ENCODE measurements at places on chromosomes 1 and 21.

- DNase-seq, result no peak
Measured at GRCh38 chr1:200415789-200416593, 6.2 kb upstream of the ZNF281 start.

- no peak for DNase-seq
Measured at GRCh38 chr1:151593730-151594129, 18.1 kb upstream of the SNX27 start.

DNA sequence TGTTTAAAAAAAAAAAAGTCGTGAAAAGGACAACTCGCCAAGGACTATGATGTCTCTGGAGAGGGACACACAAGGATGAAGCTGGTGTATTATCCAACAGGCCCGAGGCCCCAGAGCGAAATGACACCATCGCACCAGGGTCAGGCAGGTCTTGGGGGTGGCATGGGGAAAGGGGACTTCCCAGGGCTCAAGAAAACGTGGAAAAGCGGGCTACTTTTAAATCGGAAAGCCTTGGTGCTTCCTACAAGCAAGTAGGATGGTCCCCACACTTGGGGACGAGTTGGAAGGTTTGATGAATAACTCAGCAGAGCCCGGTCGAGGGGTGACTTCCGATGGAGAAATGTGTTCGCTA lies 505 bp upstream of the GNPAT start:
- no peak for DNase-seq

DNA sequence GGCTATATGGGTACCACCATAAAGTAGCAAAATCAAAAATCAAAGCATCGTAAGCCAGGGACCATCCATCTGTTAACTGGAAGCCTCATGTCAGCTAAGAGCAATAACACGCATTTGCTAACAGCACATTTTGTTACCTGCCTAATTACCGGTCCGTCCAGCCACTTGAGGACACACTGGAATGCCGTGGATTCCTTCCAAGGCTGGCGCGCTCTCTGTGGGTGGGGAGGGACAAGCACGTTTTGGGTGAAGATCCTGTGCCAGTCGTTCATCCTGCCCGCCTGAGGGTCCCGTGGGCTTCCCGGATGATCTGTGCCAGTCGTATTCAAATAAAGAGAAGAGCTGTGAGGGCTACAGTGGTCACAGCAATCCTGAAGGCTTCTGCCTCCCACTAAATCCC lies 6.2 kb downstream of the NPHP4 start:
- no peak for DNase-seq

DNA sequence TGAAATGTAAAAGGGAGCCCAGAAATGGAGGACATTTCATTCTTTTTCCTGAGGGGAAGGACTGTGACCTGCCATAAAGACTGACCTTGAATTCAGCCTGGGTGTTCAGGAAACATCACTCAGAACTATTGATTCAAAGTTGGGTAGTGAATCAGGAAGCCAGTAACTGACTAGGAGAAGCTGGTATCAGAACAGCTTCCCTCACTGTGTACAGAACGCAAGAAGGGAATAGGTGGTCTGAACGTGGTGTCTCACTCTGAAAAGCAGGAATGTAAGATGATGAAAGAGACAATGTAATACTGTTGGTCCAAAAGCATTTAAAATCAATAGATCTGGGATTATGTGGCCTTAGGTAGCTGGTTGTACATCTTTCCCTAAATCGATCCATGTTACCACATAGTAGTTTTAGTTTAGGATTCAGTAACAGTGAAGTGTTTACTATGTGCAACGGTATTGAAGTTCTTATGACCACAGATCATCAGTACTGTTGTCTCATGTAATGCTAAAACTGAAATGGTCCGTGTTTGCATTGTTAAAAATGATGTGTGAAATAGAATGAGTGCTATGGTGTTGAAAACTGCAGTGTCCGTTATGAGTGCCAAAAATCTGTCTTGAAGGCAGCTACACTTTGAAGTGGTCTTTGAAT lies 2.9 kb downstream of the RGS2 start:
- no peak for DNase-seq

GRCh38 chr1:210736713-210737112 lies 397.2 kb downstream of the KCNH1 start:
- no peak for DNase-seq

GRCh38 chr1:110216844-110217444 lies 6.8 kb downstream of the KCNC4 start:
- no peak for DNase-seq

DNA sequence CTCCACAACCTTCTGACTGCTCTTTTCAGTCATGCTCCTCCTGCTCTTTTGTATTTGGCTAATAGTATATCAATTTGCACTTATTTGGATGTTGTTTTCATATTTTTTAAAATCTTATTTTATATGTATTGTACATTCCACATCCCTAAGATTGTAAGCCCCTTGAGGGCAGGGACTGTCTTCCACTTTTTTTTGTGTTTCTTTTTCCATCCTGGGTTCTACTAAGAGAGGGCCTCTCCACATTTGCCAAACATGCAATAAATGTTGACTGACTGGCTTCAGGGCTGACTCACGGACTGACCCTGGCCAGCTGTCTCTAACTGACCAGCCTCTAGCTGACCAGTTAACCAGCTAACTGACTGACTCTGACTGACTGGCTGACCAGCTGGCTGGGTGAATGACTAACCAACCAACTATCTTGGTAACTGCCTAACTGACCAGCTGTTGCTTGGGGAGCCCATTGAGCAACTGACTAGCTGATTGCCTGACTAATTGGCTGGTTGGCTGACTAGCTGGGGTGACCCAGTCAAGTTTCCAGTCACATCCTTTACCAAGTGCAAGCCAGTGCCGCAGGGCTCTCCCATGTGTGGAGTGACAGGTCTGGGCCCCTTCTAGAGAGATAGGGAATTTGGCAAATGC lies 16.1 kb downstream of the CSF1 start:
- no peak for DNase-seq

GRCh38 chr1:33719771-33720670 lies 143.9 kb upstream of the HMGB4 start:
- no peak for DNase-seq

DNA sequence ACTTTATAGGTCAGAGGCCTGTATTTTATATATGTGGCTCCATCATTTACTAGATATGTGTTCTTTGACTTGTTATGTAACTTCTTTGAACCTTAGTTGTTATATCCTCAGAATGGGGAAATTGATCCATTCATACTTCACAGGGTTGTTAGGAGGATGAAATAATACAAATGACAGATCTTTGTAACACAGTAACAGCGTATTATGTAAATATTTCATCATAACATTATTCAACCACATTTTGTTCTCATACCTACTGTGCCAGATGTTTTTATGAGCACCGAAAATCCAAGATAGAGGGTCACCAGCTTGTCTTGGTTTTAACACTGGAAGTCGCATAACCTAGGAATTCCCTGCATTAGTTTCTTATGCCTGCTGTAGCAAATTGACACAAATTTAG lies 3.3 kb downstream of the SUCO start:
- DNase-seq, result no peak

GRCh38 chr1:10914056-10914455 lies 98.4 kb upstream of the TARDBP start:
- no peak for DNase-seq

- DNase-seq, result no peak
Measured at GRCh38 chr1:119011706-119012105, 23.6 kb upstream of the TBX15 start.

- DNase-seq, result peak; percentile 69
Measured at GRCh38 chr1:110674337-110675059, at the start of gene KCNA3. Gene KCNA3 (minus strand): TSS chr1:110674940. CDS start chr1:110674809, 131 bp downstream.

DNA sequence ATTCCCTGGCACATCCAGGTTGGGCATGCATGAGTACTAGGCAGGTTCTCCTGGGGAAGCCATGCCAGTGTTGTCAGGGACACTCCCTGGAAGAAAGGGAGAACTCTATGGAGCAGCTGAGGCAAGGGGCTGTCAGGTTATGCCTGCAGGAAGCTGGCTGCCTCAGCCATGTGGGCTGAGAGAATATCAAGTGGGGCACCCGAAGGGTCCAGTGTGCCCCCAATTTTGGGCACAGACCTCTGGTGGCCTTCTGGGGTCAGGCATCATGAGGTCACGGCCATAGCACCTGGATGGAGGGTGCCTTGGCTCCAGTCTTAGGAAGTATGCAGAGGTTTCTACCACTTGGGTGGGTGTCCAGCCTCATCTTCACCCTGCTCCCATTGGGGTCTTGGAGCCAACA lies 2.6 kb downstream of the CSF3R start:
- no peak for DNase-seq

DNA sequence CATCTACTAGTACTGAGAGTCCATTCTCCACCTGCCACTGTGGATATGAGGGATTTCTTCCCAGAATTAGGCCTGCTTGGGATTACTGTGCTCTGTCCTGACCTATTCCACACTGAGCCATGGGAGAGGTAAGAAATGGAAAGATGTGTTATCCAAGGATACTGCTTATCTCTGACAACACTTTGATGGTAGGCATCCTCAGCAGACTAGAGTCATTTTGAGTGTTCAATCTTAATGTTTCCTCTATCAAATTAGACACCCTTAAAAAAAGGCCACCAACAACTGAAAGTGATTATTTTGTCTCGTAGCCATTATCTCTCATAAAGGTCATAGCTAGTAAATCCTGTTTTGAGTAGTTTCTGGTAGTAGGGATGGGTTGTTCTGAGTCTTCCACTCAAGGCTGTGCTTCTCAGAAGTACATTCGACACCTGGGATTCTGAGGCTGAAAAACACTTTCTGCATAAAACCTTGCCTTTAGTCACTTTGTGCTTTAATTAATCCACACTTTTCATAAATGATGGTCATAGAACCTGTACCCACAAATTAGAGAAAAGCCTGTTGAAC lies 8.8 kb downstream of the ATPAF1 start:
- no peak for DNase-seq

DNA sequence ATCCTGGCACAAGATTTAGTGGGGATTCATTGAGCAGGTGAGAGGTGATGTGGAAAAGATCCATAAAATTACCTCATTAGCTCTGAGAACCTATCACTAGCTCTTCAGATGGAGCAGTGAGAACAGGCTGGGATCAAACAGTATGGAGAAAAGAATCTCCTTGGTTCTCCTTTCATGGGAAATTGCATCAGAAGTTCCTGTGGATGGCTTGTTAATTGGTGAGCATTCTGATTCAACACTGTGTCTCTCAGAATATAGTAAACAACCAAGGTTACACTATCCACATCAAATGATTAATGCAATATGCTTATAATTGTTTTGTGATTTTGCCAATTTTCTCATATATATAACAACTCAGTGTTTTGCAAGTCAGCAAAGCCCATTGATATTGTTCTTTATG lies 8.3 kb upstream of the CD55 start:
- DNase-seq, result no peak

GRCh38 chr1:203331224-203331623 lies 19.7 kb downstream of the FMOD start:
- no peak for DNase-seq

- DNase-seq, result no peak
Measured at GRCh38 chr1:20371411-20371810, 80.7 kb downstream of the VWA5B1 start.

DNA sequence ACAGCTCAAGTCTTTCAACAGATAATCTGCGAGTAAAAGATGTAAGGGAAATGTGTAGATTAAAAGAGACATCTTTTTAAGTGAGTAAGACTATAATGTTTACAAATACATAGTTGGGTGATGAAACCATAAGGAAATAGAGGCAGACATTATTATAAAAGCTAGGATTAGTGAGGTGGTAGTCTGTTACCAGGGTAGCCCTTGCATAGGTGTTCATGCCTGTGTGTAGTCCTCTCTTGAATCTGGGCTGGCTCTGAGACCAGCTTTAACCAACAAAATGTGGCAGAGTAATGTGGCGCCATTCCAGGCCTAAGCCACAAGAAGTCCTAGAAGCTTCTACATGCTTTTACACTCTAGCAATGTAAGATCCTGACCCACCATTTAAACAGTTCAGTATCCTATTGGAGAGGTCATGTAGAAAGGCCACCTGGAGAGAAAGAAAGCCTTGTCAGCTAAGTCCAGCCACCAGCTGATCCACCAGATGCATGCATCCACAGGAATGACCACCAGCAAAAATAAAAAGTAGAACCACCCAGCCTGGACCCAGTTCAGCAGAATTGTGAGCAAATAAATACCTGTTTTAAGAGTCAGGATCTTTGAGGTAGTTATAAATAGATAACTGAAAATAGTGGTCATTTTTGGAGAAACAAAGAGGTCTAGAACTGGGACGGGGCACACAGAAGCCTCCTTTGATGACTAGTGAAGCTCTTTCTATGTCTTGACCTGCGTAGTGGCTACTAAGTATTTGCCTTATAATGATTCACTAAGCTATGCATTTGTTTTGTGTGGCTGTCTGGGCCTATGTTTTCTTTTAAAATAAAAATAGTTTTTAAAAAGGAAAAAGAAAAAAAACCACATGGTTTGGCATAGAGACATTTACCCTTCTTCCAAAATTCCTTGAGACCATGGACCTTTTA lies 8.1 kb downstream of the NIBAN1 start:
- DNase-seq, result no peak

DNA sequence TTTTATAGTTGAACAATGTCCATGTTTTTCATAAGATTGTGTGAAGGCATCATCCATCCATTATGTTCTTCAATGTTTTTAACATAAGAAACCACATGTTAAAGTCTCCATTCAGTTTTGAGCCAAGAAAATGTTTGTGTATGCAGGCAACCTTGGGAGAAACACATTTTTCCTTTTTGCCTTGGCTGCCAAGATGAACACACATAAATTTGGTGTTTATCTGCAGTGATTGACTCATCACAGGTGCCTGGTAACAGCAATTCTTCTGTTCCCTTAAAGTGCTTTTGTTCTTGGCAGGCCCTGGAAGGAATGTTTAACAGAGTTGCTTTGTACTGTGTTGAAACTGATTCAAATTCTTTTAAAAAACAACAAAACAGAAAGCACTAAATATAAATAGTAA lies 709.9 kb upstream of the ADGRL4 start:
- DNase-seq, result no peak

DNA sequence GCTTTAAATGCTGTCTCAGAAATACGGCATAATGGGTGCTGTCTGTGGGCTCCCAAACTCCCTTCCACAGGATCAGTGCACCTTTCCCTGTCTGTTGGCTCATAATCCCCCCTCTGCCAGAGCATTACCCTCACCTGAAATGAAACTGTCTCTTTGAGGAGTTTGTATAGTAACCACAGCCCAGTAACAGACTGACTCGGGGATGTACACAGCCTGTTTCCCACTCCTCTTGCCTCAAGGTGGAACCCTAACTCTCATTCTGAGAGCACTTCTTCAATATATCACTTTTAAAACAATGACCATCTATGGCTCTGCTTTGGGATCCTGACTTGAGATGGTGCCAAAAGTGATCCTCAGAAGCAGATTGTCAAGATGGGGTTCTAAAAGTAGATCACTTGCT lies 332.5 kb downstream of the AMY1C start:
- no peak for DNase-seq

DNA sequence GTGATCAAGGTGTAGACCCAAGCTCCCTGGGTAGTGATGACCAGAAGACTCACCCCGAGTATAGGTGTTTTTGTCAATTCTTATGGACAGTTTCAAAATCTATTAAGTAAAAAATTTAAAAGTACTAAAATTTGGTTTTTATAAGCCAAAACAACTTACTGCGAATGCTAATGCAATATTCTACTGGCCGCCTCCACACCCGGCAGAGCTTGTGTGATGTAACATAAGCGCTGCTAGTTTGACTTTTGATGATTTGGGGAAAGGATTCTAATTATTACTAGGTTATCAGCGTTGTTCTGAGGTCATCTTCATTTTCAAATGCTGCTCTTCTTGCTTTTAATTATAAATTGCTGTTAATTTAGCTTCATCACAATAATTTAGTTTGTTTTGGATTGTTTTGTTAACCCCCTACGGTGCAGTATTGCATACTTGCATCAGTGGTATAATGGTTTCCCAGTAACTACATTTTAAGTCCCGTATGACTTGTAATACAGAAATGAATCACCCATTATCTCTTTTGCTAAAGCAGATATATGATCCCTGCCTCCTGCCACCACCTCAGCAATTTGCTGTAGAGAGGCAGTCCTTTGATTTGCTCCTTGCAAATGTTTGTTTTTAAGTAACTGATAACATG lies 178.0 kb downstream of the SDCCAG8 start:
- no peak for DNase-seq
